ENCODE measurements at places on chromosomes 3 and 15.

DNA sequence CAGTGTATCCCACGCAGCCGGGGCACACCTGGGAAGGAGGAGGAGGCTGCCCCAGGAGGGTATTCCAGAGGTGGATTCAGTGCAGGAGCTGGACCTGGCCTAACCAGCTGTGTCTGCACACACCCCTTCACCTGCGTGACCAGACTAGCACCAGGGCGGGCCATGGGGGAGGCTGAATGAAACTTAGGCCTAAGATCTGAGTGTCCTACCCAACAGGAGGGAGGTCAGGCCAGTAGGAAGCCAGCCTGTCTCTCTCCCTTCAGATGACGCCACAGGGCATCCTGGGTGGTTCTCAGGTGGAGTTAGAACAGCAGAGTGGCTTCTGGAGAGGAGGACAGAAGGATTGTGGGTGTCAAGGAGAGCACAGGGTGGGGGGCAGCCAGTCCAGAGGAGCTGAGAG lies 3.4 kb upstream of the SEMA3F start:
- no peak for DNase-seq

GRCh38 chr3:12662593-12663400 lies 1.1 kb downstream of the RAF1 start:
- DNase-seq = no peak

GRCh38 chr3:153785901-153786300 lies 335.3 kb upstream of the ARHGEF26 start:
- no peak for DNase-seq

GRCh38 chr15:55588070-55588814 lies at the start of gene PYGO1:
PYGO1 (minus strand) TSS chr15:55588345; CDS start chr15:55587883, 462 bp downstream.
- DNase-seq = no peak

DNA sequence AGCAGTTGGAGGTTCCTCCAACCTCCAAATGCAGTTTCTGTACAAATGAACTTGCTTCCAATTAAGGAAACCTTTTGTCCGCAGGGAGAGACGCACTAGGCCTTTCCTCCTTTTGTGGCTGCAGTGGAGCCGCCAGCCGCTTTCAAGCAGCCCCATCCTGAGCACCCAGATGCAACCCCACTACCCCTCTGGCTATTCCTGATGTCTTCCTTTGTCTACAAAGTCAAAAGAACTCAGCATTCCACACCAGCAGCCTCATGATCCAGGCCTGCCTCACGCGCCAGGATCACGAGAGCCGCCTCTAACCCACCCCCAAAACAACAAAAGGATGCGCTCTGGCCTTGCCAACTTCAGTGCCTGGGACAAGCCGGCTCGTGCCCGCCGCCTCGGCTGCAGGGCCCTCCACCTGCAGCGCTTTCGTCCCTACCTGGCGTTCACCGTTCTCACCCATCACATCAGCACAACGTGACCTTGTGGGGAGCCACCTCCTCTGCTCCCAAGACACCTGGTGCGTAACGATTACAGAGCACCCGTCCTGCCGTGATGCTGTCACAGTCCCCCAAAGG lies 48.2 kb upstream of the MUC4 start:
- DNase-seq = no peak

DNA sequence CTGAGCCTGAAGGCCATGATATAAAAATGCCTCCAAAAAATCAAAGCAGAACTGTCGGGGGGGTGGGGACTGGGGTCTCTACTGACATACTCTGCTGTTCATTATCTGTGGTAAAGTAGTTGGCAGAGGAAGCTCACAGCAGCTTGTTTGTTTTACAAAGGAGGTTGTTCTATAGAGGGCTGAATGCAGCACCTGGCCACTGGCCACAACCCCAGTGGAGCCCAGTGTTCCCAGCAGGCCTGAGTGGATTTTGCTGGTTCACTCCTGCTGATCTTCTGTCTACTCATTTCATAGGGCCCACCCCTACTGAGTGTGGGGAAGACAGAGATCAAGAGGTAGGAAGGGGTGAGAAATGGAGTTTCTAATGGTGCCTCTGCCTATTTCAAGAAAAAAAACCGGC lies 125.5 kb downstream of the DIPK2A start:
- no peak for DNase-seq

GRCh38 chr3:189325454-189325853 lies 153.7 kb downstream of the TPRG1 start:
- DNase-seq = no peak

GRCh38 chr3:147405231-147406027 lies 914 bp downstream of the ZIC4 start:
- DNase-seq = no peak

DNA sequence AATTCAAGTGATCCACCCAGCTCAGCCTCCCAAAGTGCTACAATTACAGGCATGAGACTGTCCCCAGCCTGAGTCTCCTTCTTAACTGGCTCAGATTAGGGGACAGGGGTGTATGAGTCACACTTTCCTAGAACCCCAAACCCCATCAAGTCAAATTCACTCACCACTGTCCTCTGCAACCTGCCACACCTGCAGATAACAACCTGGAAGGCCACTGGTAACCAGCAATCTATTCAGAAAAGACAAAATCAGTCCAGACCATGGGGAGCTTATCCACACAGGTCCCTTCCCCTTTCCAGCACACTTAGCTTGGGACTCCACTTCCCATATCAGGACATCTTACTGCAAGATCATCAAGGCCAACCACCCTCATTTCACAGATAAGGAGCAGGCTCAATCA lies 6.4 kb downstream of the WDR73 start:
- DNase-seq = no peak

- no peak for DNase-seq
Observed at GRCh38 chr3:80785475-80785874, 976.0 kb downstream of the GBE1 start.

DNA sequence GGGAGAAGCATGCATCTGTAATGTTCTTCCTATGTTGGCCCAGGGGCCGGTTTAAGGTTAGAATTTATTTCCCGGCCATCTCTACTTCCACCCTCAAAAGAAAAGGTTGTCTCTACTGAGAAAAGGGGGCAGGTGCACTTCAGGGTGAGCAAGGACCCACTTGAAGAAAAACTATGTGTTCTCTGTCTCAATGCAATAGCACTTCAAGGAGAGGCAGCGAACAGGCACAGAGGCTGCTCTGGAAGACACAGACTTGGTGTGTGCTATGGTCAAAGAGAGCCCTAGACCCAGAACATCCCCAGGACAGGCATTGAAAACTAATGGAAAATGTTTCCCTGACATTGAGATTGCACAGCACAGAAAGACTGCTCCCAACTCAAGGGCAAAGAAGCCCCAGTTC lies 7.6 kb downstream of the MINDY4B start:
- no peak for DNase-seq

DNA sequence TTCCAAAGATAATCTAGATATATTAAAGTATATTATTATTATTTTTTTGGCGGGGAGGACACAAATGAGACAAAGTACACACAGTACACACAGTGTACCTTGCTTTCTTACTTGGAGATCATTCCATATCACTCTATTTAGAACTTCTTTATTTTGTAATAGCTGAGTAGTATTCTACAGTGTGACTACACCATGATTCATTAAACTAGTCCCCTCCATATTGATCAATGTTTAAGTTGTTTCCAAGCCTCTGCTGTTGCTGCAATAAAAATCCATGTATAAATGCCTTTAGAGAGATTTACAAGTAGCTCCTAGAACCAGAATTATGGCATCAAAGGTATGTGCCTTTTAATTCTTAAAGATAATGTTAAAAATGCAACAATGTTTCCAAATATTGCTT lies 38.8 kb downstream of the PYGO1 start:
- no peak for DNase-seq

DNA sequence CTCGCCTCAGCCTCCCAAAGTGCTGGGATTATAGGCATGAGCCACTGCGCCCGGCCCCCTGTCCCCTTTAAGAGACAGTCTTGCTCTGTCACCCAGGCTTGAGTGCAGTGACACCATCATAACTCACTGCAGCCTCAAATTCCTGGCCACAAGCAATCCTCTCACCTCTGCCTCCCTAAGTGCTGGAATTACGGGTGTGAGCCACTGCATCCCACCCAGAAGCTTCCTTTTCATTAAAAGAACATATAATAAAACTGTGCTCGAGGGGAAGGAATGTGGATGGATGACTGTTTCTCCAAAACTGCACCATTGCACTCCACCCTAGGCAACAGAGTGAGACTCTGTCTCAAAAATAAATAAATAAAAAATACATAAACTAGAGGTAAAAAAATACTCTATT lies 70.1 kb downstream of the NCEH1 start:
- DNase-seq = no peak

GRCh38 chr3:33035596-33035995 lies 61.4 kb downstream of the GLB1 start:
- DNase-seq = no peak

DNA sequence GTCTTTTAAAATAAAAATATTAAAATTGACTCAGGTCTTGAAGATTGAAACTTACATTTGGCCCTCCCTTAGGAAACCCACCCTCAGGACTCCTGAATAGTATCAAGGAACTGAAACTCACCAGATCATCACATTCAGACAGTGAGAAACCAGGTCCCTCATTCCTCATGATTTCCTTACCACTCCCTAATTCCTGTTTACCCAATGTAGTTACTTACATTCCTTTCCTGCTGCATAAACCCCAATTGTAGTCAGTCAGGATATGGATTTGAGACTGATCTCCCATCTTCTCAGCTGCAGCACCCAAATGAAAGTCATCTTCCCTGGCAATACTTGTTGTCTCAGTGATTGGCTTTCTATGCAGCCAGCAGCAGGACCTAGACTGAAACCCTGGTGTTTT lies 8.6 kb downstream of the ATP13A4 start:
- no peak for DNase-seq

DNA sequence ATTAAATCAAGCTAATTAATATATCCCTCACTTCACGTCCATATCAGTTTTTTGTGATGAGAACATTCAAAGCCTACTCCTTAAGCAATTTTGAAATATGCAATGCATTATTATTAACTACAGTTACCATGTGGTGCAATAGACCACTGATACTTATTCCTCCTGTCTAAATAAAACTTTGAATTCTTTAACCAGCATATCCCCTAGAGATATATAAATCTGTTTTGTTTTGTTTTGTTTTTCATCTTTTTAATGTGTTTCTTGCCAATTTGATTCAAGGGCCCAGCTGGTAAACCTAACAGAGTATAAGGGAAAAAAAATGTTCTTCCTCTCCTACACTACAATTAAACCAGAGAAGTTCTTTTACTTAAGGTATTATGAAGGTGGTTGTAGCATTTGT lies 524.2 kb downstream of the NAALADL2 start:
- DNase-seq = no peak

DNA sequence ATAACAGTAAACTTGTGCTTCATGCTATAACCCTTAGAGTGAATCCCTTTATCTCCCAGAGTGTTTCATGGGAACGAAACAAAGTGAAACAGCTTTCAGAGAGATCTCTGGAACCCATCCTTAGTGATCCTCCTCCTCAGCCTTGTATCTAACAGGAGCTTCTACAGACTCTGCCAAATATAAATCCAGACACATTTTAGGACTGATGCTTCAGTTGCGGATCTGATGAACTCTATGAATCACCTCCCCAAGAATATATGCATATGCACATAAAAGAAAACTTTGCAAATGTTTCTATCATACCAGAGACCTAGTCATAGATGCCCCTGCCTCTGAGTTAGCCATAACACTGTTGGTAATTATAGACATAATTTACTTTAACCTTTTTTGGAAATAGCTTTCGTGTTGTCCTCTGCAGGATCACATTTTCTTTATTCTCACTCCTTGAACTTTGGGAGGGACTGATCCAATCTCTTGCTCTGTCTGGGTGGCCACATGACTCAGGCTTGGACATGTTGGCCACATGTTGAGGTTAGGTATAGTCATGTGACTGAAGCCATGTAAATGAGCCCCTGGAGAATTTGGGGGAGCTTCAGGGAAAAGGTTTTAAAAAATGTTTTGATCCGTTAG lies 306.4 kb upstream of the CNTN3 start:
- no peak for DNase-seq
